T-helper 22 cell (primary cell): ENCODE measurements at places on chromosomes 4 and X.

- DNase-seq = no peak
Measured at GRCh38 chrX:94977986-94978385, 1304.0 kb downstream of the FAM133A start.

DNA sequence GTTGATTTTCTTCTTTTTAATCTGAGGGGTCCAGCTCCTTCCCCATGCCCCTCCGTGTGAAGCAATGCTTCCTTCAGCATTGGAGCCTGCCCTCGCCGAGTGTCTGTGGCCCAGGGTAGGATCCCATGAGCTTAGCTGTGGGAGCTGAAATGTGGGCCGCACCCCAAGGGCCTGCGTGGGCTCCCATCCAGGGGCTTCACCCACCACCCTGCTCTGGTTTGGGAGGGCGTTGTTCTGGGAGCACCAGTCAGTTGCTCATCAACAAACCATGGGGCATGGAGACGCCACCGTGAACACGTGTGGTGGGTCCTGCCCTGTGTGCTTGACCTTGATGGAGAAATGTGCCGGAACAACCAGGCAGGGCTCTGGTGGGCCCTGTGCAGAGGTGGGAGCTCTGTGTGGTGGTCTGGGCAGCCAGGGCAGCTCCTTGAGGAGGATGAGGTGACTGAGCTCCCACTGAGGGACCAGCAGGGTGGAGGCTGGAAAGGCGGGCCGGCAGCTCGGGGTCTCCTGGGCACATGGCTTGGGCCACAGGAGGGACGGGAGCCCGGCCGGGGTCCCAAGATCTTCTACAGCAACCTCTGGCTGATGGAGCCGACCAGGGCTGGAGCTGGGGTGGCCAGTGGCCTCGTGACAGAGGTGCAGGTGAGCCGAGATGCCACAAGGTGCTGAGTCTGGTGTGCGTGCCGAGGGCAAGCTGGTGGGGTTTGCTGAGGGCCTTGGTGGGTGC is 39.6 kb upstream of the NKX1-1 start:
- no peak for DNase-seq

- DNase-seq = no peak
Measured at GRCh38 chr4:89344571-89344970, 37.0 kb upstream of the GPRIN3 start.

DNA sequence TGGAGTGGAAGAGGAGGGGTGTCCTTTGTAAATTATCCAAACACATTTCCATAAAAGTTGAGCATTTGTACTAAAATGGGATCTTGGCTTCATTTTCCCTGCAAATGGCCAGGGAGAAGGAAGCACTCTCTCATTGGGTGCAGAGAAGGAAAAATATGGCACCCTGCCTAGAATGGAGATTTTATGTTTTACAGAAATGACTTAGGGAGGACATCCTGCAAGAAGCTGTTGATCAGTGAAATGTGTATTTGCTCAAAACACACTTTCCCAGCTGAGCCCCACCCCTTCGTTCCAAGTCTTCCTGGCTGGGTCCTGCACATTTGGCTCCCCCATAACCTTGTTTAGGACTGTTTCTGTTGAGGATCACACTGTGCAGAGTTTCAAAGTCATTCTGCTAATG is 213.5 kb upstream of the TAPT1 start:
- no peak for DNase-seq

GRCh38 chr4:139852612-139853269 is 187.1 kb downstream of the MGST2 start:
- DNase-seq = no peak

DNA sequence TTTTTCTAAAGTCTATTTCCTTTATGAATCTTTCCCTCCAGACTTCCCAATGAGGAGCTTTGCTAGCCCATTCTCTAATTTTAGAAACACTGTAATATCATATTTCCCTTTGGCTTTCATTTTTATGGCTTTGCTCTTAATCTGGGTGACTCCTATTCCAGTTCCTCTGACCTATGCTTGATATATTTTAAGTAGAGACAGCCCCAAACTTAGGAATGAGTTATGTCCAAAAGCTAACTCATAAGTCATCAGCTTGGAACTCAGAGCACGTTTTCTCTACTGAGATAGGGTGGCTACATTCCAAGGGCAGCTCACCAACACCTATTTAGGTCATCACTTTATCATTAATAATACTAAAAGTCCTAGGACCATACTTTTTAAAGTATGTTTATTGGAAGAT is 77.8 kb downstream of the OR13H1 start:
- DNase-seq = no peak

DNA sequence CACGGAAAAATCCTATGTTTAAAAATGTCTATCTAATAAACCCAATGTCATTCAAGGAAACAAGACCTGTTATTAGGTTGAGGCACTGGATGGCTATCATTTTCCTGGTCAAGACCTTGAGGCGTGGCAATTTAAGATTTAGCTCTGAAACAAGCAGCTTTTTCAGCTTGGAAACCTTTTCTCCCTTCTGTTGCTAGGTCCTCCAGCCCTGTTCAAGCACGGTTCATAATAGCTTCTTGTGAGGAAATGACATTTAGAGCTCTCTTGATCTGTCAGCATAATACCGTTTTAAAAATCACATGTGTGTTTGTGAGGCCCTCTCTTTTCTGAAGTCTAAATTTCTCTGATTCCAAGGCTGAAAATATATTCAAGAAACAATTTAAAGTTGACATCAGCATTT is 133.6 kb upstream of the GRPR start:
- no peak for DNase-seq

DNA sequence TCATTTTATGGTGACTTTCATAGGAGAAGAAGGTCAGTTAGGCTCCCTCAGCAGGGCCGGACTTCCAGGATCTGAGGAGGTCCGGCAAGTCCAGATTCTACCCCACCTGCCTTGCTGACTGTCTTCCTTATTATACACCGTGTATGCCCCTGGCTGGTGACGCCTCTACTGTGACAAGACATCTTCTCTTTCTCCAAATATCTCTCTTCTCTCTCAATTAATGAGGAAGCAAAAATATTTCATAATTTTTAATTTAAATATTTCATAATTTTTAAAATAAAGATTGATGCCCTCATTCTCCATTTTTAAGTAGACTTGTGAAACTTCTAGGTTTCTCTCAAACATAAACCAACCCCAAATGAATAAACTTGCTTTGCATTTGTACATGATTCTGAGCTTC is 202.5 kb downstream of the NSUN7 start:
- no peak for DNase-seq

DNA sequence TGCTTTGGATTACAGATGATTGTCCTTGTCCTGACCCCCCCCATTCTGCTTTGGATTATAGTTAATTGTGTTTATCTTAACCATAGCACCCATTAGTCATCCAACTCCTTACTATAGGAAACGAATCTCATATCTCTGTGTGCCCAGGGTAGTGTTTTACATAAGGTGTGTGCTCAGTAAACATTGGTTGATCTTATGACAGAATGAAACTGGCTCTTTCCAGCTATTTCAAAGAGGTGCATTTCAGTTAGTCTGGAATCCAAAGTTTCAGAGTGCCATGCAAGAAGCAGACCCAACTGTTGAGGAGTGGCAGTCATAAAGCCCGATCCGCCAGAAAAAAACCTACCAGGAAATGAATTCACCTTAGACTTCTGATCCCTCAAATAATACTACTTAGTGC is 14.7 kb downstream of the TRIM2 start:
- no peak for DNase-seq

DNA sequence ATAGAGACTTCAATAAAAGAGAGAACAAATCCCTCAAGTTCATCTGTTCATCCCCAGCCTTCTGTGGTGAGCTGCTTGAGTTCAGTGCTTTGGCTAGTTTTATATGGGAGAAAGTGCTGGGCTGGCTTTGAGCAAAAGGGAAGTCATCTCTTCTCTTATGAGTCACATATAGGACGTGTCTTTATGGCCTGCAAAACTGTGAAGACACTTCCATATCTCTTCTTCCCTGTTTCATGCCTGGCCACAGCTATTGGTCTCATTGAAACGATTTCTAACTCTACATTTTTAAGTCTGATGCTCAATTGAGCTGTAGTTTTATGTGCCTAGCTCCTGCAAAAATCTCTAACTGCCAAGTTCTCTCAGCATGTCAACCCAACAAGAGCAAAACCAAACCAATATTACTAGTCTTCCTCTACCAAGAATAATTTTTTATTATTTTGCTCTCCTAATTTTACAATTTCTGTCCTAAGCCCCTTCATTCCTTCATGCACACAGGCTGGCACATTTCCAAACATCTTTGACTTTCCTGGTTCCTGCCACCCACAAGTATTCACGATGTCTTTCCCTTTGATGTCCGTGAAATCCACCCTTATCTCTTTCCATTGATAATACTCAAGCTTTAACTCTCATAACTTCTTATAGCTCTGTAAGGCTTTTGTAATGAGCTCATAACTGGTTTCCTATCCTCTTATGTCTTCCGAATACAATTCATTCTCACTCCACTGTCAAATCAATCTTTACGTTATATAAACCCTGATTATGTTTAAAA is 165.3 kb downstream of the BTC start:
- no peak for DNase-seq

- no peak for DNase-seq
Measured at GRCh38 chr4:85738721-85739120, 263.8 kb downstream of the ARHGAP24 start.

DNA sequence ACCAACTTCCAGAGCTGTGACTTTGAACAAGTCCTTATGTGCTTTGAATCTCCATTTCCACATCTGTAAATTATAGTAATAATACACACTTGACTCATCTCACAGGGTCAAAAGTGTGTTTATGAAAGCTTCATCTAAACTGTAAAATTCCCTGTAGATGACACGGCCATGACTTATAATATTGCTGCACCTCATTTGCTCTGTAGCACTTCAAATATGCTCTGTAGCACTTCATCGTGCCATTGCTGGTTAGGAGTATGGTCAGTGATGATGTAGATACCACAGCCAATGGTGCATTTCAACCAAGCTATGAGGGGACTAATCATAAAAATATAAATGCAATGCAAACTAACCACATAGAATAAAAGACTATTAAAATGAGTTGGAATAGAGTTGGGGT is 318.6 kb downstream of the ANK2 start:
- DNase-seq = no peak

- DNase-seq = no peak
Measured at GRCh38 chrX:70476934-70477733, 32.5 kb downstream of the DLG3 start.

DNA sequence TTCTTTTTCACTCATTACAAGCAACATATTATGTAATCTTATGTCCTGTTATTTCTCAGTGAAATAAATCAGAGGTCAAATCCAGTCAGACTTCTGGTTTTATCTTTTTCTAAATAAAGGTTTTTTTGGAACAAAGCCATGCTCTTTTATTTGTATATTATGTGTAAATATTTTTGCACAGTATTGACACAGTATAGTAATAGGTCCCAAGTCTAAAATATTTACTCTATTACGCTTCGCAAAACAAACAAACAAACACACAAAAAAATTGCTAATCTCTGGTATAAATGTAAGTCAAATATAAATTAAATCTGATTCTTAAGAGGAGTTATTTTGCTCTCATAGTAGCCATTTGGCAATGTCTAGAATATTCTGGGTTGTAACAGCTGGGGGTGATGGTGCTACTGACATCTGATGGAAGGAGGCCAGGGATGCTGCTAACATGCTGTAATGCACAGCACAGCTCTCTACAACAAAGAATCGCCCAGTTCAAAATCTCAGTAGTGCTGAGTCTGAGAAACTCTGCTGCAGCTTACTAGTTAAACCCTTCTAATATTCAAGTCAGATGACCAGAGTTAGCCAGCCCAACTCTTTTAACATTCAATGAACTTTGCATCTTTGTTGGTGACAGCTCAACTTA is 602.1 kb downstream of the RAB28 start:
- no peak for DNase-seq

DNA sequence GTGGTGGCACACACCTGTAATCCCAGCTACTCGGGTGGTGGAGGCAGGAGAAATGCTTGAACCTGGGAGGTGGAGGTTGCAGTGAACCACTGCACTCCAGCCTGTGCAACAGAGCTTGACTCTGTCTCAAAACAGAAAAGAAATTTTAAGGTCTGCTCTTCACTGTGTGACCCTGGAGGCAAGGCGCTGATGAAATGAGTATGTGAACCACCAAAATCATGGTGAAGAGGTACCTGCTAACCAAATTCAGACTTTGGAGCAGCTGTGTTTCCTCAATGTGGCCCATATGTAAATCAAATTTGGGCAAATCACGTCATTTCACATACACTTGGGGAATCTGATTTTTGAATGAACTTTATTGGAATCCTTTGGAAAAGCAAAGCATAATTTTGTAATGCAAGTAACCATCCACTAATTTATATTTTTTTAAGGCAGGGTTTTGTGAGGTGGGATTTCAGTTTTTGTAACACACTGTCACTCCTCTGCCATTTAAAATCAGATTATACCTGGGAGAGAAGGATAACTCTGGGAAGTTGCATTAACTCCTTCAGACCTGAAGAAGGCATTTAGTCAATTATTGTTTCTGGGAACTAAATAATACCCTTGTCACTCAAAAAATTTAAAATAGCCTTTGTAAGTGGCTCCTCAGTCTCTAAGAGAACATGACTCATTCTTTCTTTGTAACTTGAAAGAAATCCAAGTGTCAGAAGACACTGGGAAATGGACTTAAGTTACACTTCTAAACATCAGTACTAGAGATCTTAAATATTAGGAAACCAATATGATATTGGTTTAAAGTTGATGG is 24.0 kb downstream of the DOCK11 start:
- no peak for DNase-seq

DNA sequence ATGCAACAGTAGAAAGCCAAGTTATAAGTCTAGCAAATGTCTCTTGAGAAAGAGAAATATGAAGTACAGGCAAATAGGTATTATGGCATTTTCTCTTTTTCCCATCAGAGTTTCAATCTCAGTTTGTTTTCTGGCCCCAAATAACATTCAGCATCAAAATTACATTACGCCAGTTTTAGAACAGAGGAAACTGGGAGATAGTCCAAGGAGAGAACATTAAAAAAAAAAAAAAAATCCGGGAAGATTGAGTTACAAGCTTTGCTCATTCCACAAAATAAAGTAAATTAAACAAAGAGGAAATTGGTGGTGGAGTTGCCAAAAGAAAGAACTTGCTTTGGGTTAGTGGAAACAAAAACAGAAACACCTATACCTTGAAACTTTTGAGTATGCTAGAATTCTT is 50.4 kb upstream of the IL13RA2 start:
- no peak for DNase-seq

DNA sequence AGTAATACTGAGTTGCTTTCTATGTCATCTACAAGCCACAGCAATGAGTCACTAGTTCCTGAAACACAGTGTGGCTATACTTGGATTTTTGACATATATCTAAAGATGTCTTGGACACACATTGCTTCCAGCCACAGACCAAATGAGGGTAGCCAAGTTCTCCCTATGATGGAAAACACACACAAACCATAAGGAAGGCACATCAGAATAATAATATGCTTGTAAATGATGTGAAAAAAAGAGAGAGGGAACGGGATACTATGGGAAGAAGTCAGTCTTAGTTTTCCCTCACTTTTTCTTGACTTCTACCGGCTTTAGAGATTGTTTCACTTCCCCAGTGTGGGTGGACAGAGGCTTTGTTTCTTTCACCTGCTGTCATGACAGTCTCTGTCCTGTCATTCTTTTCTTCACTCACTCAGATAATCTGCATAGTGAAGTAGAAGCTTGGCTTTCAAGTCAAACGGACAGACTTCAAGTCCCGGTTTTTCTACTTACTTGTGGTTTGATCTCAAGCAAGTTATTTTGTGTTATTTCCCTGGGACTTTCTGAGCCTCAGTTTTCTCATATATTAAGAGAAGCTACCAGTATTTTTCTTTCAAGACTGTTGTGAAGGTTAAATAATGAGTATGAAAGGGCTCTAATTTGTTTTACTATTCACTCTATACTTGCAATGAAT is 34.7 kb downstream of the P2RY10 start:
- no peak for DNase-seq

- no peak for DNase-seq
Measured at GRCh38 chr4:44425614-44426208, 22.9 kb downstream of the KCTD8 start.

- no peak for DNase-seq
Measured at GRCh38 chrX:19670321-19670750, 155.0 kb upstream of the MAP3K15 start.
